ENCODE measurements at places on chromosomes 3 and 15.

GRCh38 chr15:73631915-73632669, 1.1 kb downstream of the NPTN start:
- no peak for DNase-seq

DNA sequence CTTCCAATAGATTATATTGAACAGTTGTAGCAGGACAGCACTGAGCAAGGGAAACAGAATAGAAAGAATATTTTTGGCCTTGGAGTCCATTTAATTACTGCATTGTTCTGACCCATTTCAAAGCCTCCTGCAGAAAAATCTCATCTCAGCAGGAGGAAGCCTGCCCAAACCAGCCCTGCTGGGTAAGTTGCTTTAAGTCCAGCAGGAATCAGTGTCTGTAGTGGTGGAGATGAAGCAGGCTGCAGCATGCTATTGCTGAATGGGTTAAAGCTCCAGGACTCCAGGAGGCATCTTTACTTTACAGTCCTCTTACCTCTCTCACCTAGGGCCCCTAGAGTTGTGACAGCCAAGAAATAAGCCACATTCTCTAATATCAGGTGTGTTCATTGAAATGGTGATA, 380.3 kb upstream of the THBS1 start:
- no peak for DNase-seq

- DNase-seq: no peak
Observed at GRCh38 chr3:116200956-116201690, 244.2 kb downstream of the LSAMP start.

GRCh38 chr3:107775974-107776373, 253.2 kb downstream of the BBX start:
- no peak for DNase-seq

GRCh38 chr15:49044766-49045606, 1.3 kb downstream of the SECISBP2L start:
- no peak for DNase-seq

GRCh38 chr3:25473246-25473645, 45.2 kb downstream of the RARB start:
- no peak for DNase-seq

- peak; percentile 33 for DNase-seq
Observed at GRCh38 chr15:80580106-80580505, 115.0 kb upstream of the ABHD17C start.

DNA sequence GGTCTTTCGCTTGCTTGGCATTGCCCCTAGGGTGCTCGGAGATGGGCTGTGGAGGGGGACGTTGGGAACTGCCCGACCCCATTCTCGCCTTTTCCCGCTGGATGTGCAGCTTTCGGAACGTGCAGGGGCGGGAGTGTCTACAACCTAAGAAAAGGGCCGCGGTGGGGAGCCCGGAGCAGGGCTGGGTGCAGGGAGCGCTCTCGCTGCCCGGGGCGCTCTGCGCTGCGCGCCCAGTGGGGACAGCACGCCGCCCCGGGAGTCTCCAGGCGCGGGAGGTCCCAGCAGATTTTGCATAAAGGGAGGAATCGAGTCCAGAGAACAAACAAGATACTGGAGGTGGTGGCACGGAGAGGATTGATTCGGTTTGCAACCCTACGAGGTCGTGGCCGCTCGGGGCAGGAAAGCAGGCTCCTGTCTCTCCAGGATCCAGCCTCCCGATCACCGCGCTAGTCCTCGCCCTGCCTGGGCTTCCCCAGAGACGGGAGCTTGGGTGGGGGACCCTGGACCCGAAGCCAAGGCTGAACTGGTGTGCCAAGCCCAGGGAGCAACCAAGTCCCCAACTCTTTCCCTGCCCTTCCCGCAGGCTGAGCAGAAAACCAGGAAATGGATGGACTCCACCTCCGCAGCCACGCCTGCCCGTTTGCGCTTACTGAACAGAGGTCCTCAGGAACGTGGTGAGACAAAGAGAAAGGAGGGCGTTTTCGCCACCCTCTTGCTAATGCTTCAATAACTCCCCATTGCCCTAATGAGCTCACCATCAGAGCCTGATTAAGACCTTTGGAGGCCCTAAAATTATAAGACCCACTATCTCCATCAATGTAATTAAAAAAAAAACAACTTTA, 59.7 kb downstream of the NOX5 start:
- no peak for DNase-seq

- no peak for DNase-seq
Observed at GRCh38 chr3:172192830-172193415, 153.5 kb downstream of the FNDC3B start.

GRCh38 chr15:42796955-42797782, 60.2 kb upstream of the CDAN1 start:
- DNase-seq: no peak

DNA sequence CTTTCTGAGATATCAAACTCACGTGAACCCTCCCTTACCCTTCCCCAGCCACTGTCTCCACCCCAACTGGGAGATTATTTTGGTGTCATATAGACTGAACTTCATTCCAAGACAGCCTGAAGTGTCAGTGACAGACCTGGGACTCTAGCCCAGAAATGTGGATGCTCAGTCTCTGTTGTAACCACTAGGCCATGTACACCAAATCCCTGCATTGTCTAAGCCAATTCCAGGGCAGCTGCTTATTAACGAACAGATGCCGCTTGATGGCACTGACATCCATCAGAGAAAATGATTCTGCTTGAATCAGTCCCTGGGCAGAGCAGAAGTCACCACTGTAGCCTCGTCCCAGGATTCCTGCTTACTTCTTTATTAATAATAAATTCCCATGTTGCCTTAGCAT, 305.5 kb downstream of the GRM7 start:
- no peak for DNase-seq

All from brain pericyte (primary cell).